ENCODE measurements at places on chromosomes 16 and 17. TPM values are rescaled to one million over a fixed set of nuclear protein-coding genes. Genes with fewer than 3 reads are reported as not detected.

DNA sequence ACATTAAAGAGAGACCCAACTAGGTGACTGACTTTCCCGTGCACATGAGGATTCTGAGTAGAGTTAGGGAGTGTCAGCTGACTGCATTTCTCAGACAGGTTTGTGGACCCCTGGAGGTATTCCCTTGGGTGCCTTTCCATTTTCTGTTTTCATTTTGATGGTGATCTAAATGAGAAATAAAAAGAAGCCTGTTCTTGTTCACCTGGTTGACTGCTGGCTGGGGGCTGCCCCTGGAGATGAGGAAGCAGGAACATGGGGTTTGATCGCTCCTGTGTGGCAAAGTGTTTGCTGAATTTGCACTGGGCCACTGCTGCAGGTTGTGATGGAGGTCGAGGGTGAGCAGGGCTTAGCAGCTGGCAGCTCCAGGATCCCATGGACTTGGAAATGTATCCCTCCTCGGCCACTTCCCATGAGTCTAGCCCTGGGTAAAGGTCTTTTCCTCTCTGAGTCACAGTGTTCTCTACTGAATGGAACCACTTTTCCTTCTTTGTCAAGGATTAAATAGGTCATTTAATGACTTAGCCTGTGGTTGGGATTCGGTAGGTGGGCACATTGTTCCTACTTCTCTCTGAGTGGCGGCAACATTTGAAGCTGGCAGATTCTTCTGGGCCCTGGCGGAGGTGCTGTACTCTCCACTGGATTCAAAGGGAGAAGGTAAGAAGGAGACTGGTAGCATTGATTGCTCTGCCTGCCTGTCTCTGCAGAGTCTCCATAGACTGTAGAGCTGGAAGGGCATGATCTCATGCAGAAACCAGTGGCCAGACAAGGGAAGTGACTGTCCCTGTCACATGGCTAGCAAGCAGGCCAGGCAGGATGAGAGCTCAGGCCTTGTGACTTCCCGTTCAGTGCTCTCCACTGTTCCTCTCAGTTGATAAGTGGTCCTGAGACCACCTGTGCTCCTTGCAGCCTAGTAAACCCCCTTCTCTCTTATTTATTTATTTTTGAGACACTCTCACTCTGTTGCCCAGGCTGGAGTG, 17.9 kb downstream of the SNX29 start:
- peak; percentile 78 for DNase-seq

- no peak for DNase-seq
Measured at GRCh38 chr16:87780385-87780989, 14.7 kb upstream of the KLHDC4 start.

DNA sequence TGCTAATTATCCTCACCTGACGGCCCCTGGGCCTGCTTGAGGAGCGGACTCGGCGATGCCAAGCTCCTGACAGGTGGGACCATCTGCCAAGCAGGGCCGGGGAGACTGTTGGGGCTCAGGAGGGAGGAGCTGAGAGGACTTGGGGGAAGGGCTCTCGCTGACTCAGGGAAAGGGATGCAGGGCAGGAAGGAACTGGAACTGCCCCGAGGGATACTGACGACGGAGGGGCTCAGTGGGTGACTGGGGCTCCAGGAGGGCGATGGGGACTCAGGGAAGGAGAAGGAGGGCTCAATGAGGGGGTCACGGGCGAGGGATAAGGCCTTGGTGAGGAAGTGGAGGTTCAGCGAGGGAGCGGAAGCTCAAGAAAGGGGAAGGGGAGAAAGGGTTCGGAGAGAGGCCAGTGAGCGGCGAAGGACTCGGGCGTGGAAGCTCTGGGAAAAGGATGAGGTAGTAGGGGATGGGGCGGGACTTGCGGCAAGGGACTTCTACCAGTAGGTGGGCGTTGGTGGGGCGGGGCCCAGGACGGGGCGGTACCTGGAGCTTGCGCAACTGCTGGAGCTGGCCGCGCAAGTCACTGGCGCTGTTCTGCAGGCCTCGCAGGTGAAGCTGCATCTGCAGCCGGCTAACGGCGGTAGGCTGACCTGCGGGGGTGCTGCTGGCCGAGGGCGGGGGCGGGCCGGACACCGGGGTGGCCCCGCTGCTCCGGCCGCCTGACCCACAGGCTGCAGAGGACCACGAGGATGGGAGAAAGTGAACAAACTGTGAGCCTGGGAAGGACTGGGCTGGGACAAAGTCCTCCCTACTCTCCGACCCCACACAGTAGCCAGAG, 46.5 kb downstream of the SRCIN1 start:
- peak; percentile 96 for DNase-seq

Gene GRIN2A
- not detected for total RNA-seq

GRCh38 chr17:17849147-17849820, 12.5 kb upstream of the SREBF1 start:
- peak; percentile 90 for DNase-seq

DNA sequence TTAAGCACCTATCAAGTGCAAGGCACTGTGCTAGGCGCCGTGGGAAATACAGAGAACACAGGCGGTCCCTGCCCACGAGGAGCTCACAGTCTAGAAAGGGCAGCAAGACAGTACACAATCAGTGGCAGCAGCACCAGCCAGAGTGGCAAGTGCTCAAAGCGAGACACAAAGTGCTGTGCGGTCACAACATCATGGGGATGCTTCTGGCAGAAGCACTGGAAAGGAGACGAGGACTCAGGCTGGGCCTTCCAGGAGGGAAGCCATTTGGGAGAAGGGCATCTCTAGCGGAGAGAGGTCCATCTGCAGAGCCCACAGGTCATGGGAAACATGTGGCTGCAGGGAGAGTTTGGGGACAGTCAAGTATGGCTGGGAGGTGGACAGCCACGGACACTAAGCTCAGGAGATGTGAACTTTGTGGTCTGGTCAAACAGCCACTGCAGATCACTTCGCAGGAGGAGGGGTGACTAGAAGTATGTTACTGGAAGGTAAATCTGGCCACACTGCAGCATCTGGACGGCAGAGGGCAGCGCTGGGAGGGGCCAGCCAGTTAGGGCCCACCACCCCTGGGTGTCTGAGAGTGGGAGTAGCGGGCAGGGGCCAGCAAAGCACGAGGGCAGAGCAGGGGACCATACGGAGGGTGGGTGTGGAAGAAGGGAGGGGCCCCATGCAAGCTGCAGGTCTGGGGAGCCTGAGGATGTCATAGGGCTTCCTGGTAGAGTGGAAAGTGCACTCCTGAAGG, 71.1 kb downstream of the N4BP1 start:
- DNase-seq = no peak

DNA sequence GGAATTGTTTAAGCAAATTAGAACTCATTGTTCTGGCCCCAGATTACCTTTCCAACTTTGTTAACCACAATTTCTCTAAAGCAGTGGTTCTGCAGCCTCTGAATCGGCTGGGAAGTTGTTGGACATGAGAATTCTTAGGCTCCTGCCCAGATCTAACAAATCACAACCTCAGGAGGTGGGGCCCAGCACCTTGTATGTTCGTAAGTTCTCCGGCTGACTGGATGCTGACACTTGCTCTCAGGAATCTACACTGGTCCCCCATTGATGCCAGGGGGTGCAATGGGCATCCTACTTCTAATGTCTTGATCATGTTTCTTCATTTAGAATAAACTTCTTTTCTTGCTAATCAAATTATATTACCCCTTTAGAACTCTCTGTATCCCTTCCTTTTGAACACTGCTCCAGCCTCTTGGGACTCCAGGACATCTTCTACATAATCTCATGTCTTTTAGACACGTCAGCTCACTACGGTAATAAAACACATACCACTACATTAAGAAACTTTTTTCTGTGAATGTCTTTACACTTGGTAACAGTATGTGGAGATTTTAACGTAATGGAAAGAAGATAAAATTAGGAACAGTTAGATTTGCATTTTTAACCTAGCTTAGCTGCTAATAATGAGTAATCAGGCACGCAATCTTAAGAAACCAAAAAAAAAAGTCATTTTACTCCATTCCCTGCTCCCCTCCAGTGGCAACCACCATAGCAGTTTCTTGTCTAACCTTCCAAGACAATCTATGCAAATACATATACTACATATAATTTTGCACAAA, 143.2 kb downstream of the ITFG1 start:
- no peak for DNase-seq

DNA sequence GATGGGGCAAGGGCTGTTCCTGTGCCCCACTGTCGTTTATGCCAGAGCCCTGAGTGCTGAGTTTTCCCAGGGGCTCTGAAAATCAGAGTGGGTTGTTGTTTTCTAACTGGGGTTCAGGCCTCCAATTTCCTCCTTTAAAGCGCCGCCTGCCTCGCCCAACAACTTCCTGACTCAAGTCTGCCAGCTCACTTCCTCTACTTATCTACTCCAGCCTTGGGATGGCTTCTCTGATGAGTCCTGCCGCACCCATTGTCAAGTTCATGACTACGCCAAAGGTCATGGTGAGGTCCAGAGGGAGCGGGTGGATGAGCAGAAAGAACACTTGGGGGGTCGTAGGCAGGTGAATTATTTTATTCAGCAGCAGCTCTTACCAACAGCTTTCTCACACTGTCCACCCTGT, 104.7 kb downstream of the UTP18 start:
- DNase-seq = no peak

GRCh38 chr17:17792037-17792550, 44.7 kb downstream of the SREBF1 start:
- DNase-seq = no peak

DNA sequence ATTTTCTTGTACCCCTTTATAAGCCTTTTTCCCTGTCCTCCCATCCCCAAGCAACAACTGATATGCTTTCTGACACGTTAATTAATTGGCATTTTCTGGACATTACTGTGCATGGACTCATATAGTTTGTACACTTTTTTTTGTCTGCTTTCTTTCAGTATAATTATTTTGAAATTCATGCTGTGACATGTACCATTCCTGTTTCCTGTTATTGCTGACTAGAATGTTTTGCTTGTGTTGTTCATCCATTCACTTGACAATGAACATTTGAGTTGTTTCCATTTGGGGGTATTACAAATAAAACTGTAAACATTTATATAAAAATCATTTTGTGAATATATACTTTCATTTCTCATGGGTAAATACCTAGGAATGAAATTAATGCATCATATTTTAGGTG, 50.6 kb downstream of the RBBP6 start:
- DNase-seq = no peak

DNA sequence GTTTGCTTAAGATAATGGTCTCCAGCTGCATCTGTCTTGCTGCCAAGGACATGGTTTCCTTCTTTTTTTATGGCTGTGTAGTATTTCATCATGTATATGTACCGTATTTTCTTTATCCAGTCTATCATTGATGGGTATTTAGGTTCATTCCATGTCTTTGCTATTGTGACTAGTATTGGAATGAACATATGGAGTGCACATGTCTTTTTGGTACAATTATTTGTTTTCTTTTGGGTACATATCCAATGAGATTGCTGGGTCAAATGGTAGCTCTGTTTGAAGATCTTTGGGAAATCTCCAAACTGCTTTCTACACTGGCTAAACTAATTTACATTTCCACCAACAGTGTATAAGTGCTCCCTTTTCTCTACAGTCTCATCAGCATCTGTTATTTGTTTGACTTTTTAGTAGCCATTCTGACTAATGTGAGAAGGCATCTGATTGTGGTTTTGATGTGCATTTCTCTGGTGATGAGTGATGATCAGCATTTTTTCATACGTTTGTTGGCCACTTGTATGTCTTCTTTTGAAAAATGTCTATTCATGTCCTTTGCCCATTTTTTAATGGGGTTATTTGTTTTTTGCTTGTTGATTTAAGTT, 66.2 kb downstream of the TNFRSF13B start:
- DNase-seq = no peak

Gene GP1BA
- 3.0 TPM for total RNA-seq

DNA sequence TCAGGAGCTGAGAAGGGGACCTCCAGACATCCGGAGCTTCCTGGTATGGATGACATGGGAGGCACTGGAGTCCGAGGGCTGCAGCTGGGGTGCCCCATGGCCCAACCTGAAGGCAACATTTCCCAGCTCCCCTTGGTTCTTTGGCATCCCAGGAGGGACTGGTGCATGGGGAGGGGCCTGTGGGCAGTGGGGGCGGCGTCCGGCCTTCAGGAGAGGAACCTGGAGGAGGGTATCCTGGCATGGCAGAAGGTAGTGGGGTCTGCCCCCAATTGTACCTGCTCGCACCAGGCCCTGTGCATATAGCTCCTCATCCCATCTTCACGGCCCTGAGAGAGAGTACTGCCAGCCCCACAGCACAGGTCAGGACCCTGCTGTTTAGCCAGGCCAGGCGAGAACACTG, 11.9 kb downstream of the NPTX1 start:
- no peak for DNase-seq

- no peak for DNase-seq
Measured at GRCh38 chr17:35227546-35227945, 15.3 kb upstream of the SLFN5 start.

DNA sequence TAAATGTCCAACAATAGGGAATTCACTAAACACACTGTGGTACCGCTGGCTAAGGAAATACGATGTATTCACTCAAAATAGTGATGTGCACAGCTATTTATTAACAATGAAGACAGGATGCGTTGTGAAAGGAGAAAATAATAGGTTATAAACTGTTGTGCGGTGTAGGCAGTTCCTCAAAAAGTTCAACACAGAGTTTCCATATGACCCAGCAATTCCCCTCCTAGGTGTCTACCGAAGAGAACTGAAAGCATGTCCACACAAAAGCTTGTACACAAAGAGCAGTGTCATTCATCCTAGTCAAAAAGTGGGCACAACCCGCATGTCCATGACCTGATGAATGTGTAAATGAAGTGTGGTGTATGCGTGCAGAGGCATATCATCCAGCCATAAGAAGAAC, 1.2 kb upstream of the CES1 start:
- DNase-seq = no peak

- DNase-seq = no peak
Measured at GRCh38 chr16:19997264-19997663, 76.4 kb downstream of the GPR139 start.

- no peak for DNase-seq
Measured at GRCh38 chr16:74984194-74984528, 762 bp downstream of the WDR59 start.

DNA sequence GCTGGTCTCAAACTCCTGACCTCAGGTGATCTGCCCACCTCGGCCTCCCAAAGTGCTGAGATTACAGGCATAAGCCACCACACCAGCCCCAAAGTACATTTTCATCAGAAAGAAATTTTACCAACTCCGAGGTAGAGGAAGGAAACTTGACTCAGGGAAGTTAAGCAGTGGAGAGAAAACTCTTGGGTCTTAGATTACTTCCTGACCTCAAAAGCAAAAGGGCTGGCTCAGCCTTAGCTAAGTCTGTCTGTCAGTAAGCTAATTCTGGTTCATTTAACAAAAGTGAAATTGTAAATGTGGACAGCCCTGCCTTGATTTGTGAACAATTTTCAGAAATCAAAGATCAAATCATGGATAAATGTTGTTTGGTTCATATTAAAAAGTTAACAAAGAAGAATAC, 30.6 kb downstream of the MAP2K6 start:
- no peak for DNase-seq

- DNase-seq = no peak
Measured at GRCh38 chr17:75731086-75731715, 9.9 kb downstream of the ITGB4 start.

GRCh38 chr16:66366433-66367299, at the start of gene CDH5:
Gene CDH5, plus strand, starts transcription at chr16:66366691. Its CDS starts 12,647 bp downstream, at chr16:66379338.
- peak; percentile 87 for DNase-seq

GRCh38 chr17:38351412-38352222, at the start of gene SOCS7:
Gene SOCS7, plus strand, starts transcription at chr17:38351844. Its CDS starts 209 bp downstream, at chr17:38352053.
- DNase-seq = peak; percentile 98
